CD4-positive, alpha-beta memory T cell (primary cell): ENCODE measurements at places on chromosomes 11 and 22.
A peak's percentile ranks its signal among the peaks of the same experiment; 100 is the strongest.

DNA sequence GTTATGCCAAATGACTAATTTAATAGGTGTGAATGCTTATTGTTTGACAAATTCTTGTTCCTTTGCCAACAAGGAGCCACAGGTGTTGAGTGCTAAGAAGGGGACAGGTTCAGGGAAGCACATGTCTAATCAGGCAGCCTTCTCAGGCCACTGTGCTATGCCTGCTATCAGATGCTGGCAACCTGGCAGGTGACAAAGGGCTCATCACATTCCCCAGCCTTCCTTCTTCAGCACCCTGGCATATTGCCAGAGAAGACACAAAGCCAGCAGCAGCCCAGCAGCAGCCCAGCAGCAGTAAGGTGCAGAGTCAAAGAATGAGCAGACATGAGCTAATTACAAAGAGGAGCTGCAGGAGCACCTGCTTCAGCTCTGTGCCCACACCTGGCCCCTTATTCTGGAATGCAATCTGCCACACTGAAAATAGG lies 68.2 kb downstream of the GUCY1A2 start:
- H3K36me3 ChIP-seq = no peaks in the 10 kb centered on the region
- H3K27me3 ChIP-seq = no peaks in the 10 kb centered on the region
- H3K4me1 ChIP-seq = no peaks in the 10 kb centered on the region
- DNase-seq = no peak
- no peak overlapping the region for H3K4me3 ChIP-seq

DNA sequence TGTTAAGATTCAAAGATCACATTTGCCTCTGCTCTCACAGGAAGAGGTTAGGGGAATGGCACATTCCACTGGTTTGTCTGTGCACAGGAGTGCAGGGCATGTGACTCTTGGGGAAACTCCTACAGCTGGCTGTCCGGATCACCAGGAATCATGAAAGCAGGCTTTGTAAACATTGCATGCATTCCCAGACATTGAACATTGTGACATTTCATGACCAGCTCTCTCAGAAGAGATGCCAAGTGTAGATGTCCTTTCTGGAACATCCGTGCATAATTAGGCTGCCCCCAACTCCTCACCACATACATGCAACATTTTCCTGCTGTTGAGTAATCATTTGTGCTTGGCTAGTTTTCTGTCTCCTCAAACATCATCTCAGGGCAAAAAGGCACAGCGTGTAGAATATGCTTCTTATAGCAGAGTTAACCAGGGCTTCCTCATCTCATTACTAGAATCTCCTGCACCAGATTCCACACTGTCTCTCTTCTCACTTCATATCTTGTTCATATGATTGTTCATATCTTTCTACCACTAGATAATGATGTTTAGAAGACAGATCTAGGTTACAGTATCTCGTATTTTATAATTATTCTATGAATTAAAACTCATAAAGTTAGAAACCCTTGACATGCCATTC lies 694.7 kb downstream of the NTM start:
- no peak for DNase-seq
- H3K4me3 ChIP-seq = no peak overlapping the region
- H3K36me3 ChIP-seq = no peaks in the 10 kb centered on the region
- H3K27ac ChIP-seq = no peak overlapping the region

DNA sequence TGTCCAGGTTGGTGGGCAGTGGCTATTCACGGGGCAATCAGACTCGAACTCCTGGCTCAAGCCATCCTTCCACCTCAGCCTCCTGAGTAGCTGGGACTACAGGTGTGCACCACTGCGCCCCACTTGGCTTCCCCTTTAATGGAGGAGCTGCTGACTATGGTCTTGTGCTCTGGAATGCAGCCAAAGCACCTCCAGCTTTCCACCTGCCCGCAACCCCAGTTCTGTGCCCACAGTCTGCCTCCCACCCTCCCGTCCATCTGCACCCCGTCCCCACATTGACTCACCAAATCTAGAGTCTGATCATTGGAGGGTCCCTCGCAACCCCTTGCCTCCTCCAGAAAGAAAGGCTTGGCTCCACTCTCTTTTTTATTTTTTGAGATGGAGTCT lies 41.0 kb downstream of the KCNJ4 start:
- no peak overlapping the region for H3K4me3 ChIP-seq
- peaks cover 7% of the 10 kb centered on the region for H3K4me1 ChIP-seq
- H3K36me3 ChIP-seq = no peaks in the 10 kb centered on the region
- H3K27ac ChIP-seq = no peak overlapping the region

DNA sequence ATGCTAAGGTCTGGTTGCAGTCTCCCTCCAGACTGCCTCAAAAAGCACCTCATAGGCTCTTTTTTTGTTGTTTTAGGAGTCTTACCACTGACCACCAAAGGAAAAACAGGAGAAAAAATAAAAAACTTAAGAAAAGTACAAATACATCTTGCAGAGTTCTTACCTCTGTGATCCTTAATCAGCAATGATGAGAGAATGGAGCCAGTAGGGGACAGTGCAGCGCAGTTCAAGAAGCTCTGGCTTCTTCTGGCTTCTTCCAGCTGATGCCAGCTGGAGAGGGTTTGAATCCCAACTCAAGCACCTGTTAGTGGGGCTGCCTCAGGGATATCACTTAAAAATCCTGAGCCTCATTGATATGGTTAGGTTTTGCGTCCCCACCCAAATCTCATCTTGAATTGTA lies 223.3 kb upstream of the ISX start:
- no peak for DNase-seq
- no peaks in the 10 kb centered on the region for H3K27me3 ChIP-seq
- no peak overlapping the region for H3K4me3 ChIP-seq
- H3K4me1 ChIP-seq = no peaks in the 10 kb centered on the region
- H3K27ac ChIP-seq = no peak overlapping the region
- H3K36me3 ChIP-seq = no peaks in the 10 kb centered on the region

- H3K27me3 ChIP-seq = no peaks in the 10 kb centered on the region
- H3K27ac ChIP-seq = no peak overlapping the region
- no peak for DNase-seq
Measured at GRCh38 chr11:63240098-63240497, 3.3 kb downstream of the SLC22A25 start.

- no peak overlapping the region for H3K27ac ChIP-seq
- no peaks in the 10 kb centered on the region for H3K4me1 ChIP-seq
Measured at GRCh38 chr11:39860931-39861330, 1598.5 kb downstream of the LRRC4C start.

DNA sequence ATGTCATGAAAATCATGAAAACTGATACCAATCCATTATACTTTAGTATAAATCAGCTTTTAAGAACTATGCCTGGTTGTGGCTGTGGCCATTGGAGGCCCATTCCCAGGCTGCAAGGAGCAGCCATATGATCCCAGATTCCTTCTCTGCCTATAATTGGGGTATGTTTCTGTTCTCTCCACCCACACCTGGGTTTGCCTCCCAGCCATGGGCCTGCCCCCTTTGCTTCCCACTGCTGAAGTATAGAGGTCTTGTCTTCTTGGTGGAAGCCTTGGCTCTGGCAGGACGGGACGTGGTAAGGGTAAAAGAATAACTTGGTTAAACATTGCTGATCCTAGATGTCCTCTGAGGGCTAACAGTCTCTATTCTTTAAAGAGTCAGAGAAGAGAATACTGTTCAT lies 2.4 kb downstream of the MICAL2 start:
- no peak overlapping the region for H3K27ac ChIP-seq
- no peaks in the 10 kb centered on the region for H3K36me3 ChIP-seq
- H3K27me3 ChIP-seq = no peaks in the 10 kb centered on the region
- no peak for DNase-seq
- H3K4me3 ChIP-seq = no peak overlapping the region

GRCh38 chr11:30342736-30343166 lies 19.8 kb downstream of the ARL14EP start:
- H3K27me3 ChIP-seq = no peaks in the 10 kb centered on the region
- H3K27ac ChIP-seq = no peak overlapping the region
- H3K4me1 ChIP-seq = no peaks in the 10 kb centered on the region

- no peak overlapping the region for H3K27ac ChIP-seq
- H3K36me3 ChIP-seq = peaks cover 22% of the 10 kb centered on the region
- no peak overlapping the region for H3K4me3 ChIP-seq
- DNase-seq = peak; percentile 59
- H3K27me3 ChIP-seq = no peaks in the 10 kb centered on the region
Measured at GRCh38 chr22:36277482-36278291, 24.8 kb downstream of the APOL1 start.
